Fibroblast of the conjunctiva (primary cell): ENCODE measurements at places on chromosomes 3 and 15.
A peak's percentile ranks its signal among the peaks of the same experiment; 100 is the strongest.

DNA sequence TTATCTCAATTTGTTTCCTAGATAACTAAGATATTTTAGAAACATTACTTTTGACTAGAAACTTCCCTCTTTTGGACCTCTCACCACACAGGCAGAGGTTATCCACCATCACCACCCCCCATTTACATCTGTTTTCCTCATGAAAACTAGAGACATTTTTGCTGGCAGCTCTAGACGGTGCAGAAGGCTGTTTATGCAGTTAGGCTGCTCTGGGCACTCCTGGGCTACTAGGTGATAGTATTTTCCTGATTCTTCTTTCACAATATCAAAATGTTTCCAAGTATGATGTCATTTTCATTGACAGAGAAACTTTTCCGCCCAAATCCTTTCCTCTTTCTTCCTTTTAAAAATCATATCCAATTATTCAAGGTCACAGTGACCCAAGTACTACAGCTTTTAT, 67.1 kb downstream of the PLOD2 start:
- no peak for DNase-seq

DNA sequence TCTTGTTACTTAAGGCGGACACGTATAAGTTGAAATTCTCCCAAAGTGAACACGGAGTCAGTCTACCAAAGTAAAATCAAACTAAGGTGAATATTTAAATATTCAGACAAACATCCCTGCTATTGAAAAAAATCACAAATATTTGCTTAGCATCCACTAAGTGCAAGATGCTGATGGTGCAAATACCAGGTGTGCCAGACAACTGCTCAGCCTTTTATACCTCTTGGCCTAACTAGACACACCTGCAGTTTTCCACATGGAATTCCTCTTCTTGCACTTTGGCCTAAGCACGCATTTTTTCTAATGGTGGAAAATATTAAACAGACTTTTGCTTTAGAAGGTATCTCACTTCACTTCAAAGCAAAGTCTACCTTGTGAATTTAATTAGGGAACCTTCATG, 84.1 kb upstream of the ICE2 start:
- DNase-seq = no peak

- peak; percentile 34 for DNase-seq
Observed at GRCh38 chr3:59774634-59775033, 724.8 kb upstream of the CFAP20DC start.

- DNase-seq = no peak
Observed at GRCh38 chr3:154132777-154133375, 11.7 kb downstream of the ARHGEF26 start.

- no peak for DNase-seq
Observed at GRCh38 chr3:170040418-170040817, 2.6 kb downstream of the GPR160 start.

GRCh38 chr3:13703071-13703470, 154.1 kb downstream of the FBLN2 start:
- DNase-seq = no peak

- no peak for DNase-seq
Observed at GRCh38 chr3:161275919-161276318, 54.8 kb downstream of the NMD3 start.

GRCh38 chr15:73424506-73424905, 18.5 kb upstream of the REC114 start:
- no peak for DNase-seq

DNA sequence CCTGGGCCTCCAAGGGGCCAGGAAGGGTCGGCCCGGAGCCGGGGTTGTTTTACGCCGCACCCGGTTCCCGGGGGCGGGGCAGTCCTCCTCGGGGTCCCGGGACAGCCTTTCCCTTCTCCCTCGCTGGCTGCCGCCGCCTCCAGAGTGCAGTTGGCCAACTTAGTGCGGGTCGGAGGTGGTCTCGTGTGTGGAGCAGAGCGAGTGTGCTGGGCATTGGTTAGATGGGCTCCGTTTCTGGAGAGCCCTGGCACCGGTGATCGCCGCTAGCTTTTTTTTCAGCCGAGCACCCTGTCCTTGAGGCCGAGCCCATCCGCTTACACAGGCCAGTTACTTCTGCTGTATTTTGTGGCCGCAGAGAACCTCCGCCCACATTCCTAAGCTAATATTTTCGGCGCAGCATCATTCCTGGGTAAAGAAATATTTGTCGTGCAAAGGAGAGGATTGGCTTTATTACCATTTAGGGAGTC, 585 bp downstream of the KIF23 start:
- DNase-seq = peak; percentile 77

DNA sequence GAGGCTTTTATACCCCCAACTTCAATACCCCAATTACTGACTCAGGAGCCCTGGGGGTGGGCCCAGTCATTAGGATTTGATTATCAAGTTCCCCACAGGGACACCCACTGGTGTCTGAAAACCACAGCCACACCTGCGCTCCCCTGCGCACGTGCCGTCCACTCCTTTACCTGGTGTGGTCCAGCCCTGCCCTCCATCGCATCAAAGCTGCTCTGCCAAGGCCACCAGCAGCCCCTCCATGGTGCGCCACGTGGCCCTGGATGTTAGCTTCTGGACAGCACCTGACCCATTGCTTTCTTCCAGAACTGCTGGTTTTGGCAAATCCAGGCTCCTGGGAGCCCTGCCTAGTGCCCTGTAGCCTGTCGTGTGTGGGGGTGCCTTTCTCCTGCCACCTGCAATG, 136.3 kb downstream of the NSMCE3 start:
- DNase-seq = no peak

DNA sequence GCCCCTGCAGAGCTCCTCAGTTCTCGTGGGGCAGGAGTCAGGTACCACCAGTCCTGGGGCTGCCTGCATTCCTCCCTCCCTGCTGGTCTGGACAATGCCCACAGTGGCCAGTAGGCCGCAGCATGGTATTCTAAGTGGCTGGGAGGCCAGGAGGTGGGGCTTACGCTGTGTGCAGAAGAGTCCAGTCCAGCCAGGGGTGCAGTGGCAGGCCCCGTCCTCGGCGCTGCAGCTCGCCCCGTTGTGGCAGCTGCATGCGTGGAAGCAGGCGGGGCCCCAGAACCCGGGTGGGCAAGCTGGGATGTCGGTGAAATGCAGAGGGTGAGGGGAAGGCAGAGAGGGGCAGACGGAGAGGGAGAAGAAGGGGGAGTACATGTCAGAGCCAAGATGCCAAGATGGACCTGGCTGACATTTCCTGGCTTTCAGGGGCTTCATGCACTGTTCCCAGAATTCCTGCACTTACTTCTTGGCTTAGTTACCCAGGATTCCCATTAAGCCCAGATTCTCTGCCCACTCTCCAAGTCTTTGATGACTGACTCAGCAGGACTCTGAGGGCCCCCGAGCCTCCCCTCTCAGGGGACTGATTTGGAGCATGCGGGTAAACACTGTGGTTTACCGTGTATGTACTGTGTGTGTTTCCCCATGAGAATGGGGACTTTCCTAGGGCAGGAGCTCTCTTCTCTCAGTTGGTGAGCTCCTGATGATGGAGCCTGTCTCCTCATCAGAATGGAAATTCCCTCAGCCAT, 47.5 kb downstream of the RAB11A start:
- peak; percentile 39 for DNase-seq

DNA sequence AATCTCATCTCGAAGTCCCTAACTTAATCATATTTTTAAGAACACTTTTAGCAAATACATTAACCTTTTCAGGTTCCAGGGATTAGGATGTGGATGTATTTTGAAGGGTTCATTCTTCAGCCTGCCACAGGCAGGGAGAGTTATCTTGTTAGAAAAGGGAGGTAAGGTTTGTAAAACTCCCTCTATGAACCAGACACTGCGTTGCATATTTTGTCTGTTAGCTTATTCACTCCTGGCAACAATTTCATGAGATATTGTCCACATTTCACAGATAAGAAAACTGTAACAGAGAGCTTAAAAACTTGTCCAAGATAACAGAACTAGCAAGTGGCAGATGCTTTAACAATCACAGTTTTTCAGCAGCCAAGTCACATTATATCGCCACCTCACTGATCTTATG, 155.4 kb downstream of the DIPK2A start:
- DNase-seq = no peak

DNA sequence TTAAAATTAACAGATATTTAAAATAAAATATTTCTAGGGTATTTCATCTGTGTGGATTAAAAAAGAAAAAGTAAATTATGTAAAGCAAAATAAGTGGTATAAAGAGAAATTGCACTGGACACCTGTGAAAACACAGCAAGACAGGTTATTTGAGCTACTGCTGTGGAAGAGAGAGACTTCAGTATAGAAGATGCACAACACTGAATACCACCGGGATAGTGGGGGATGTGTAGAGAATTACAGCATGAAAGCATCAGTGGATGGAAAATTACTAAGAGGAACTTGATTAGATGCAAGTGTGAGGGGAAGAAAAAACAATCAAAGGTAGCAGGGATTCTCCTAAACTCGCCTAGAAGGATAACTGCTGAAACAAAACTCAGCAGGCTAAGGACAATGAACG, 1242.5 kb upstream of the GBE1 start:
- no peak for DNase-seq

GRCh38 chr3:127911421-127911931, 3.6 kb upstream of the KBTBD12 start:
- DNase-seq = no peak

DNA sequence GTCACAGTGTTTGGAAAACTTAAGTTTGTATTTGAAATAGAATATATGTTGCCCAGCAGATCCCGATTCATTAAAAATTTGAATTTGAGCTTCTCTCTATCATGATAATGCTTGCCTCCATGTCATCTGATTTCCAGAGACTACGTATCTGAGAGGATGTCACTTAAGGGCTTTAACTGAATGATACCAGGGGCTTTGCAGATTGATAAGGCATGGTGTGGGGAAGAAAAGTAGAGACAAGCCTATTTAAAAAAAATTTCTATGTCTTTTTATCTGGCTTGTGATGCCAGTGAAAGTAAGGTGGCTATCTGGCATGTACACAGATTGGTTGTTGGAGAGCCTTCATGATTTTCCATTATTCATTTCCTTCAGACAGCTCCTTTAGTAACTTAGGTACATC, 72.7 kb downstream of the UBE2E2 start:
- no peak for DNase-seq

- no peak for DNase-seq
Observed at GRCh38 chr3:31406896-31407295, 125.8 kb upstream of the STT3B start.

DNA sequence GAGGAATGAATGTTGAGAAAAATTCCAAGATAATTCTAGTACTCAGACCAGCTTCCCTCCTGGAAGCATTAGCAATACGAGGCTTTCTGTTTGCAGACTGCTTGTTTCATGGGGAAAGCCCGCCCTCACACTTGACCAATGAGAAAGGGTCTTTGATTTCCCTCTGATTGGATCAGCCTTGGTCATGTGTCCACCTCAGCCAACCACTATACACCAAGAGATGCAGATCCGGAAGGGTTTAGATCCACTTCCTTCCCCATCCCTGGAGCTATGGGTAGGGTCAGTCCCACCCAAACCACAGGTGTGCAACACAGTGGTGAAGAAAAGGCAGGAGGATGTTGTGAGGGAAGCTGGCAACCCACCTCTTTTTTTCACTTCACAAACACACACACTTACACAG, 154.7 kb downstream of the SV2B start:
- DNase-seq = no peak

GRCh38 chr3:180282386-180282785, 245.6 kb upstream of the PEX5L start:
- DNase-seq = no peak

- DNase-seq = no peak
Observed at GRCh38 chr15:62291262-62291661, 126.2 kb upstream of the C2CD4B start.
